ENCODE measurements at places on chromosomes 13 and 19.

- no peak for DNase-seq
These were observed 76.7 kb upstream of the ZNF43 start for GRCh38 chr19:21912654-21913053.

GRCh38 chr19:6521718-6522646 is 8.8 kb upstream of the TNFSF9 start:
- no peak for DNase-seq

DNA sequence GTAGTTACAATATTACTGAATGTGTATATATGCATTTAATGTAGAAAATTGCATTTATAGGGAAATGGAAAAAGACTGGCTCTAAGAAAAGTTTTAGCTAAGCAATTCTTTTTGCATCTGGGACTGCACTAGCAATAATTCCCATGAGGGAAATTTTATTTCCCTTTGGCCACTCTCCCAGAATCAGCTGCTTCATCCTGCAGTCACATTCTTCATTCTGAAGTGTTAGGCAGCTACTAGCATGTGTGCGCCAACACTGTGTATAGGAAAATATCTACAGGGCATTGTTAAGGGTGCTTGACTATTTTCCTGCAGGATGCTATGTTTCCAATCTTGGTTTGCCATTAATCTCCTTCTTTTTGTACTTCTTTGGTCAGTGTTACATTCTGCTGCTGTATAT is 312.8 kb upstream of the PCDH20 start:
- no peak for DNase-seq

DNA sequence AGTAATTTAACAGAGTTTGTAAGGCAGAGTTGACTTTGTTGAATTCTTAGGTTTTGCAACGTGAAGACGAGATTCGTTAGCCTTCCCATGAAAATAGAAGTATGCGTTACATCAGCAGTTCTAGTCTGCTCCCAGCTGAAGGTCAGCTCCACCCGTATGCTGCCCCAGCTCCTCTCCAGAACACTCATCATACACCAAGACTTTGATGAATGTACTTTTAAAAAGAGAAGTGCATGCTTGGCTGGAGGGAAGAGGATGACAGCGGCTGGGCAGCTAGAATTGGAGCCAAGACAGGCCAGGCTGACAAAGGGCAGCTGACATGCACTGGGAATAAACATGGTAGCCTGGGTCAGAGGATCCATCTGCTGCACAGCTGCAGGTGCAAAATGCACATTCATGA is 166.3 kb upstream of the ARGLU1 start:
- no peak for DNase-seq

- no peak for DNase-seq
These were observed 15.5 kb downstream of the DPP9 start for GRCh38 chr19:4707956-4708650.

DNA sequence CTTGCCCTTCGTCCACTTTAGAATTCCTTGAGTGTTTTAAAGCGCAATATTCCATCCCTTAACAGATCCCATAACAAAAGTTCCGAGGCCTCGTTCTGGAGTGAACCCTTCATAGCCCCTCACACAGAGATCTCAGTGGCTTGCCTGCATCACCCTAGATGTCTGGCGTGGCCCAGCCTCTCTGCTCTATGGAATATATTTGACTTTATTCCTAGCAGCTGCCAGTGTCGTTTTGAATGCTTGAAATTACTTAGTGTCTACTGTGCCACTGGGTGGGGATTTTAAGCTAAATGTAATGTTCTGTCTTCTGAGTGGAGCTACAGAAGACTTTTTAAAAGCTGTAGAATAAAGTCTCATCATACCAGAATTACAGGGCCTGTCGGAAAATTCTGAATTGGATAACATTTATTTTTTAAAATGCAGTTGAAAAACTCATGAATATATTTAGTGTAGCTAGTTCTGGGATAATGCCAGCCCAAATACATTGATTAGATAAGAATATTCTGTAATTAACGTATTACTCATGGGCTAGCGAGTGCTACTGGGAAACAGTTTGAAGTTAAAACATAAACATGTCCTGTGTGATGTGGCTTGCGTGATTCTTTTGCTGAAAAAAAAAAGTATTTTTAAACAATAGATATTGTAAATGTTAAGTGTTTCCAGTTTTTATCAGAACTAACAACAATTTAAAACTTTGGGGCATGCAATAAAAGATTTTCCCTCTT is 111.8 kb downstream of the ESD start:
- no peak for DNase-seq

GRCh38 chr13:41974262-41974900 is 13.5 kb upstream of the VWA8 start:
- no peak for DNase-seq

DNA sequence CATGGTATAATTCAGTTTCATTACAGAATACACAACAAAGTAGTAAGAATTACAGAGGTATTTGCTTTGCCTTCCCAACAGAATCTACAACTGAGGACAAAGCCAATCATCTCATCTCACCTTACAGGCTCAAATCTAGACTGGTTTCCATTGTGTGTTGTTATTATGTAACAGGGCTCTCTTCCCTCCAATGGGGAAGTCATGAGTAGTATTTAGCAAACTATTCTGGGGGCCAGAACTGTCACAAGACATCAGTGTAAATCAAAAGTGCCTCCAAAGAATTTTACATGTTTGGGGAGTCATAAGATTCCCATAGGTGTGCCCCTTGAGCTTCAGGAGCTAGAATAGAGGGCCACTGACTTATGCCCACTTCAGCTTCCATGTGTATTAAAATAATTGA is 187.0 kb upstream of the EDNRB start:
- no peak for DNase-seq

GRCh38 chr19:44900328-44901244 is 5.0 kb upstream of the APOE start:
- DNase-seq = no peak

DNA sequence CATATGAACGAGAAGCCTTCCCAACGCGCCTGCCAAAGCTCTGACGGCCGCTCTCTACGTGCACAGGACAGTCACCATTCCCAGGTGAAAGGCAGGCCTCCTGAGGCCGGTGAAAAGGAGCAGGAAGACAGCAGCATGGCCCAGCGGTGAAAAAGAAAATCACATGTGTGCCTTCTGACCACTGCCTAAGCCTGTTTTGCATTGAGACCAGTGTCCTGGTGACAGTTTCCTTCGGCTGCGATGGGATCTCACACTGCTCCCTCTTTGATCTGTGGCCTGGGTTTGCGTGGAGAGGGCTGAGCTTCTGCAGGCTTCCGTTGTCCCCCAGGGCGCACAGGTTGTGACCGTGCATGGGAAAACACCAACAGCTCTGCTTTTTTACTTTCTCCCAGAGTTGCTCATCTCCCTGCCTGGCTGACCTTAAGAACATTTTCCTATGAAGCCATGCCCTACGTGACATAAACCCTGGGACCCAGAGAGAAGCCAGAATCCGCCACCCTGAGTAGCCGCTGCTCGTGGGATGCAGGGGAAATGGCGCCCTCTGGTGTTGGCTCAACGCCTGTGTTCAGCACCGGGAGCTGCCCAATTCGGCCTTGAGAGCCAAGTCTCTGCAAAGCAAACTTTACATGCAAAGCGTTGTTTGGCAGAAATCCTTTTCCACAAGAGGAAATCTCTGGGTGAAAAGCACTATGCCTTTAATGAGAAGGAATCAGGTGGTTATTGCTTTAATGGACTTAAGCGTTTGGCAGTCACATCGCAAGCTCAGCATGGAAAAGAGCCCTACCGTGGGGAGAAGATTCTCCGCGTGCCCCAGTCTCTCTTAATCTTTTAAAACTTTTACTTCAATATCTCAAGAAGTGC is 112.2 kb upstream of the GPR12 start:
- no peak for DNase-seq

DNA sequence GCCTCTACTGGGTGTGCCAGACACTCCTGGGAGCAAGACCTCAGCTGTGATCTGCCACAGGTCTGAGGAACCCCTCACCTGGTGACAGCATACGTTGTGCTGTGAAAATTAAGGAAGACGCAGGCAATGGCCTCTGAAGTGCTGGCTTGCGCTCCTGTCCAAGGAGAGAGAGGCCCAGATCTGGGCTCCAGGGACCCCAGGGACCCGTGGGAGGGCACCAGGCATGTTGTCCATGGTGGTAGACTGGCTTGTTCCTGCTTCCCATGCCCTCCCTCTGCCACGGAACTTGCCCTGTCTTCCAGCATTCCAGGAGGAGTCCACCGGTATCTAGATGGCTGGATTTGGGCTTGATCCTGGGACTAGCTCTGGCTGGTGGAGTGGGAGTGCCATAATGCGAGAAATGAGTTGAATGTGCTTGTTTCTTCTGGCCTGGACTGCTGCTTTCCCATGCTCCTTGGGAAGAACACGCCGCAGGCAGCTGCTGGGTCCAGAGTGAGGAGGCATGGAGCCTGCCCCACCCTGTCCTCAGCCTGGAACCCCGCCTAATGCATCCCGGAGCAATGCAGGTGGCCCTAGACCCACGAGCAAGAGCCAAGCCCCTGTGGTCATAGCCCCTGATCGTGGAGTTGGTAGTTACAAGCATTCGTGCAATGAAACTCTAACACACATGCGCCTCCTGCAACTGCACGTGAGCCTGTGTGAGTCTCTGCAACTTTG is 190.2 kb downstream of the TEX29 start:
- DNase-seq = no peak

- DNase-seq = no peak
These were observed 97.4 kb downstream of the ZDHHC20 start for GRCh38 chr13:21361706-21362105.
